ENCODE measurements at places on chromosomes 4 and X. TPM values are rescaled to one million over a fixed set of nuclear protein-coding genes. Genes with fewer than 3 reads are reported as not detected.

CXCL11 gene
- not detected for total RNA-seq

GRCh38 chr4:54091637-54092404, 8.1 kb upstream of the GSX2 start:
- H3K27me3 ChIP-seq, result peaks cover 62% of the 10 kb centered on the region
- peak overlapping the region; percentile 93 for H3K4me3 ChIP-seq
- H3K27ac ChIP-seq, result peak overlapping the region; percentile 34
- peak; percentile 73 for DNase-seq

- H3K4me3 ChIP-seq, result no peak overlapping the region
- peaks cover 5% of the 10 kb centered on the region for H3K4me1 ChIP-seq
- H3K27ac ChIP-seq, result peak overlapping the region; percentile 24
- no peak for DNase-seq
- H3K36me3 ChIP-seq, result peaks cover 7% of the 10 kb centered on the region
Observed at GRCh38 chr4:103024996-103025395, 5.5 kb upstream of the SLC9B1 start.

IL3RA gene
- not detected for total RNA-seq

MAP3K15 gene
- total RNA-seq, result not detected

DNA sequence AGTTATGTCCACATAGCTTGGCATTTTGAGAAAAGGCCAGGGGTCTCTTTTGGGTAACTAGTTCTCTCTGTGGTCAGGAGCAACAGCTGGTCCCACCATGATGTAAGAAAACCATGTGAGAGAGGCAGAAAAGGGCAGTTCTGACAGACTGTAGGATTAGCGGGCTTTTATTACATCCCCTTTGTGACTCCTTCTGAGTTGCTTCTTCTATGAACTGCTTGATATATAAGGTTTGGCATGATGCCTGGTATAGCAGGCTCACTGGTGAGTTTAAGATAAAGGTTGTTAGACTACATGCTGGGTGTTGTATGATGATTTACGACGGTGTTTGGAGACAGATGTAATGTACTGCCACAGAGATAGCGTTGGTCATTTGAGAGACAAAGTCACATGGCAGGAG, 2308.1 kb upstream of the AGA start:
- H3K27me3 ChIP-seq, result no peaks in the 10 kb centered on the region
- no peaks in the 10 kb centered on the region for H3K36me3 ChIP-seq
- DNase-seq, result no peak
- H3K4me1 ChIP-seq, result no peaks in the 10 kb centered on the region

PROM1 gene
- not detected for total RNA-seq

DNA sequence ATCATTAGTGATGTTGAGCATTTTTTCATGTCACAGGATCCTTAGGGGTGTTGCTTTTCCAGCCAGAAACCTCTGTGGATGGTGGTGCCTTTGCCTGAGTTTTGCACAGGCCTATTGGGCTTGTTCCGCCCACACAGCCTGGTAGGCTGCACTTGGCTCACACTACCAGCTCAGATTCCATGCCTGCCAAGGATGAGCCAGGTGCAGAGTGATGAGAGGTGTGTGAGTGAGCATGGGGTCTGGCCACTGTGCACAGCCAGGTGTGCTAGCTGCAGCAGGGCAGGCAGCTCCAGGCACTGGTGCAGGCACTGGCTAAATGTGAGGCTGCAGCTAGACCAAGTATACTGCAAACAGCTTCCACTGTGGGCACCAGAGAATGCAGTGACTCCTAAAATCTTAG, 341.6 kb downstream of the FSTL5 start:
- no peak overlapping the region for H3K27ac ChIP-seq
- H3K27me3 ChIP-seq, result no peaks in the 10 kb centered on the region
- no peaks in the 10 kb centered on the region for H3K36me3 ChIP-seq
- no peak for DNase-seq
- no peak overlapping the region for H3K4me3 ChIP-seq
- H3K4me1 ChIP-seq, result no peaks in the 10 kb centered on the region

- peak; percentile 55 for DNase-seq
- H3K4me3 ChIP-seq, result peak overlapping the region; percentile 78
- no peaks in the 10 kb centered on the region for H3K36me3 ChIP-seq
- H3K4me1 ChIP-seq, result peaks cover 5% of the 10 kb centered on the region
Observed at GRCh38 chr4:139266583-139267257, 13.3 kb downstream of the MGARP start.

All from naive thymus-derived CD8-positive, alpha-beta T cell (primary cell).